ENCODE measurements at places on chromosomes 7 and 10.

- DNase-seq = no peak
Measured at GRCh38 chr10:103067484-103067883, 125.6 kb downstream of the NT5C2 start.

DNA sequence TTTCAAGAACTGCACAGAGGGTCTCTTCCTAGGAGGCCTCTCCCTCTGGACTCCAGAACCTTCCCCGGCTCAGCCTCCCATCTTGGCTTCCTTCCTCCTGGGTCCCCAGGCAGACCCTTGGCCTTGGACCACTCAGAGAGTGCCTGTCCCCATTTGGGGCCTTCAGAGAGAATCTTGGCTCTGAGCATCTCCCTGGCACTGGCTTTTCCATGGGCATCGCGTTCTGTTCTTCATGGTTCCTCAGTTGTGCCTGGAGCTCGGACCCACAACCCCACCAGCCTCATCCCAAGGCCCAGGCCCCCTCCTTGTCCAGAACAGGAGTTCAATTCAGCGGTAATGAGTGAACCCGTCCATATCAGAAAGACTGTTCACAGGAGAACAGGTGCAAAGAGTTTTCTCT is 73.4 kb downstream of the VIPR2 start:
- no peak for DNase-seq

DNA sequence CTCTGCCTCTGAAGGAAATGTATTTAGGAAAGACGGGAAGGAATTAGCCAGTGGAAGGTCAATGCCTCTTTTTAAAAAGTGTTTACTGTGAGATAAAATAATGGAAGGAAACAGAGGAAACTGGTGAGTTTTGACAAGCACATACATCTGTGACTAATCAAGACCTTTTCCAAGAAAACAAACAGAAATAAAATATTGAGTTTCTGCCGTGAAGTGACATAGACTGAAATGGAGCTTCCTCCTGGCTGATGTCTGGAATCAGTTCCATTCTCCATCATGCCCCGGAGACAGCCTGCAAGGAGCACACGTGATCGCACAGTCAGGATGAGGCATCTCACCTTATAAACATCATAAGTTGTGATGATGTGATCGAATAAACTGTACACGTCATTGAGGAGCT is 30.7 kb downstream of the TECTB start:
- no peak for DNase-seq

DNA sequence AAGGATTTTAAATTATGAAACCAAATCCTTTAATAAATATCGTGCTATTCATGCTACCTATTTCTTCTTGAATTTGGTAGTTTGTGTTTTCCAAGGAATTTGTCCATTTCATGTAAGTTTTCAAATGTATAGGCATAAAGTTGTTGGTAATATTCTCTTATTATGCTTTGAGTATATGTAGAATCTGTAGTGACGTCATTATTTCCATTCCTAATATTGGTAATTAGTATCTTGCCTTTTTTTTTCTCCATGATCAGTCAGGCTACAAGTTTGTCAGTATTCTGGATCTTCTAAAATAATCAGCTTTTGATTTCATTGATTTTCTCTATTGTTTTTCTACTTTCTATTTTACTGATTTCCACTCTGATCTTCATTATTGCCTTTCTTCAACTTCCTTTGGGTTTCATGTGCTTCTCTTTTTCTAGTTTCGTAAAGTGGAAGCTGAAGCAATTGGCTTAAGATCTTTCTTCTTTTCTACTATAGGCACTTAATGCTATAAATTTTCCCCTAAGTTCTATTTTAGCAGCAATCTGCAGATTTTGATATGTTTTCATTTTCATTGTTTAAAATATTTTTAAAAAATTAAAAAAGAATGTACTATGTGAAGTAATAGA is 156.5 kb upstream of the HDAC9 start:
- DNase-seq = no peak

DNA sequence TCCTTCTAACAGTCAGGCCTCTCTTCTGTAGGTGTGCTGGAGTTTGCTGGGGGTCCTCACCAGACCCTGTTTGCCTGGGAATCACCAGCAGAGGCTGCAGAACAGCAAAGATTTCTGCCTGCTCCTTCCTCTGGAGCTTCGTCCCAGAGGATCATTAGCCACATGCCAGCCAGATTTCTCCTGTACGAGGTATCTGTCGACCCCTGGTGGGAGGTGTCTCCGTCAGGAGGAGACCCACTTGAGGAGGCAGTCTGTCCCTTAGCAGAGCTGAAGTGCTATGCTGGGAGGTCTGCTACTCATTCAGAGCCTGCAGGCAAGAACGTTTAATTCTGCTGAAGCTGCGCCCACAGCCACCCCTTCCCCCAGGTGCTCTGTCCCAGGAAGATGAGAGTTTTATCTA is 611.1 kb upstream of the COBL start:
- no peak for DNase-seq

GRCh38 chr7:18667466-18667865 is 171.9 kb downstream of the HDAC9 start:
- DNase-seq = no peak

GRCh38 chr10:18157881-18158280 is 17.7 kb downstream of the CACNB2 start:
- no peak for DNase-seq

DNA sequence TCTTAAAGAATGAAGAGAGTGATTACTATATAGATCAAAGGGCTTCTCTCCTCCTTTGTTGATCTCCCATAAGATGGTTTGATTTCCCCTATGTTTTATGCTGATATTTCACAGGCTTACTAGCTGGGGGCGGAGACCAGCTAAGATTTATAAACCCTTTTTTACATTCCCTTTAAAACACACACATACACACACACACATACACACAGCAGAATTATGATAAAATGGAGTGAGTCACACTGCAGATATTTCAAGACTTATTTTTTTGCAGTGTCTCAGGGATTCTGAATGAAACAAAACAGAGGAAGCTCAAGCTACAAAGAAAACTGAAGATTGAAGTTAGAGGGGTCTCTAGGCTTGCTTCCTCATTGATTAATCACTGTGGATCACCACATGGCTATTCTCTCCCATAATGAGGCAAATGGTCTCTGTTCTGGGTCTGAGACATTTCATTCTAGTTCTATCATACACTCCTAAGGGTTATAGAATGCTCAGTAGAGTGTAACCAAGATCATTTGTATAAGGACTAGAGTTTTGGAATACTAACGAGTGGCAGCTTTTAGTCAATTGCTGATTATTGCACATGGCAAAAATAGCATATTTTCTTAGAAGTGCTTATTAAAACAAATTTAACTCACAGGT is 18.6 kb downstream of the INA start:
- no peak for DNase-seq

Data from putamen (tissue), 1 donor.